Hindlimb muscle (tissue), 1 donor: ENCODE measurements at places on chromosomes 7 and 10. TPM values are rescaled to one million over a fixed set of nuclear protein-coding genes. Genes with fewer than 3 reads are reported as not detected.

- DNase-seq: no peak
Observed at GRCh38 chr7:134916171-134916883, 70.0 kb upstream of the AGBL3 start.

DNA sequence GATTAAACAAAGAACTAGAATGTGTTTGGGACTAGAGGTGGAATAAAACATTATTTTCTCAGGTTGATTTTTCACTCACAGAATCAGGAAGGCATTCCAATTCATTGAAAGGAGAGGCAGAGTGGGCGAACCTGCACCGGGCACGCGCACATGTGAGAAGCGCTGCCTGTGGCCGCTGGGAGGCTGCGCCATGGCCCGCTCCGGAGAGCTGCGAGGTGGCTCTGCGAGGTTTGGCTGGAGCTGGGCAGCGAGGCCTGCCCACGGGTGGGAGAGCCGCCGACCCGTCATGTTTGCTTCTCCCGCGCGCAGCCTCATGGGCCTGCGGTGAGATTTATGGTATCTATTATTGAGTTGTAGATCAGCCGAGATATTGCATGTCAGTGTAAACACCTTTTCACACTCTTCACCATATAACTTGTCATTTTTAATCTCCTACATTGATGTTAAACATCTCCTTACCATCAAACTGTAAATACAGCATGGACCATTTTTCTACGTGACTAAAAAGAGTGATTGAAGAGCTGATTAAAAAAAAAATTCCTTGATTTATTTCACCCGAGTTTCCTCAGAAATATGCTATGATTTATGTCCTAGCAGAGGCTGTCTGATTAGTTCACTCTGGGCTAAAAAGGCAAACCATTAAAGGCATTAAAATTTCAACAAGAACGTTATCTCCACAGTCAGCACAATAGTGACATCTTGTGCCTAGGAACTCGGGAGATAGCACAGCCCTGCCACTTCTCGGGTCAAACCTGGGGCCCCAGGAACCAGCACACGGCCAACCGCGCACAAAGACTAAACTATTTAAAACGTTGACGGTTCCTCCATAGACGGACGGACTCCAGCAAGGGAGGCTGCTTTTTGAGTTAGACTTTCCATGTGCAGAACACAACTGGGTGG is 96.6 kb upstream of the RNF32 start:
- no peak for DNase-seq

- DNase-seq: no peak
Observed at GRCh38 chr10:79244841-79245504, 102.3 kb upstream of the PPIF start.

DNA sequence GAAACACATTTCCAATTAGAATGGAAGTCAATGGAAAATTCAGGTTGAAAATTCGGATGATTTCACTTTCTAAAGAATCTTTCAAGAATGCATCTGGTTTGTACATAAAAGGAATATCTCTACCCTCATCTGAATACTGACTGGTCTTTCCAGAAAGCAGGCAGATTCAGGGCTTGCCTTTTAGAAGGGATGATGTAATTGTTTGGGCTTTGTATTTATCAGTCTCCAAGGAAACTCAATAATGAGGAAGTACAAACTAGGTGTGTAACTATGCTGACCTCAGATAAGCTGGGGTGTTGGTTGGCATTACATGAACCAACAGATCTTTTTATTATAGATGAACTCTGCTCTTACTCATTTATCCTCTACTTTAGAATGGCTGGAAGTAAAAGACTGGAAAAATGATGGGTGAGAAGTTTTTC is 24.1 kb downstream of the PDLIM1 start:
- no peak for DNase-seq

DNA sequence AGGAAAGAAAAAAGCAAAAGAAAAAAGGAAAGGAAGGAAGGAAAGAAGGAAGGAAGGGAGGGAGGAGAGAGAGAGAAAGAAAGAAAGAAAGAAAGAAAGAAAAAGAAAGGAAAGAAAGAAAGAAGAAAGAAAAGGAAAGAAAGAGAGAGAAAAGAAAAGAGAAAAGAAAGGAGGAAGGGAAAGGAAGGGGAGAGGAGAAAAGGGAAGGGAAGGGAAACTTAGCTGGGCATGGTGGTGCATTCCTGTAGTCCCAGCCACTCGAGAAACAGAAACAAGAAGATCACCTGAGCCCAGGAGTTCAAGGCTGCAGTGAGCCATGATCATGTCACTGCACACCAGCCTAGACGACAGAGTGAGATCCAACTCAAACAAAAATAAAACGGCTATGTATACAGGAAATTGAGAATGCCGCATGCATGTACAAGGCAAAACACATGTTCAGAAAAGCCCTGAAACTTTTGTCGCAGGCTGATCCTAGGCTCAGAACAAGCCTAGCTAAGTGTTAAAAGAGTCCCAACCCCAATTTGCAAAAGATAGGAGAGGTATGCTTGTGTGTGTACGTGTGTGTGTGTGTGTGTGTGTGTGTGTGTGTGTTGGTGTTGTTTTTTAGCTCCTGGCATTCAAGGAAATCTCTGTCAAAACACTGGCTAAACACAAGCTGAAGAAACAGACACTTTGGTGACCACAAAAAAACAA is 6.6 kb upstream of the NPC1L1 start:
- no peak for DNase-seq

CDHR3 gene
- 14.9 TPM for polyA plus RNA-seq

GRCh38 chr7:95687759-95688343 is 84.5 kb upstream of the DYNC1I1 start:
- peak; percentile 15 for DNase-seq

PAX4 gene
- polyA plus RNA-seq: not detected

ZNF467 gene
- polyA plus RNA-seq: 9.1 TPM

DNA sequence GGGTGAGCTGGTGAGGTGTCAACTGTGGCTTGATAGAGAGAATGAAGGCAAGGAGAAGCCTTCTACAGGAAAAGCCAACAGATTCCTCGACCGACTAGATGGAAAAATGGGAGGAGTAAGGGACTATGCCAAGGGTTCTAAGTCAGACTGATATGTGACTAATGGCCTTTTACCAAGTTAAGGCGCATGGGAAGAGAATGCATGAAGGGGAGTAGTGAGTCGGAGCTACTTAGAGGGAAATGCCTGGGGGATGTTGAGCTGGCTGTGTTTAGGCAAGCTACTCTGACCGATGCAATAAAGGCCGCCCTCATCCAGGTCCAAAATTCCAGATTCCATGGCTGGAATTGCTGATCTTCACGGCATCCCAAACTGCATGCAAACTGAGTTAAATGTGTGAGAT is 48.2 kb downstream of the APBB1IP start:
- DNase-seq: peak; percentile 42

DNA sequence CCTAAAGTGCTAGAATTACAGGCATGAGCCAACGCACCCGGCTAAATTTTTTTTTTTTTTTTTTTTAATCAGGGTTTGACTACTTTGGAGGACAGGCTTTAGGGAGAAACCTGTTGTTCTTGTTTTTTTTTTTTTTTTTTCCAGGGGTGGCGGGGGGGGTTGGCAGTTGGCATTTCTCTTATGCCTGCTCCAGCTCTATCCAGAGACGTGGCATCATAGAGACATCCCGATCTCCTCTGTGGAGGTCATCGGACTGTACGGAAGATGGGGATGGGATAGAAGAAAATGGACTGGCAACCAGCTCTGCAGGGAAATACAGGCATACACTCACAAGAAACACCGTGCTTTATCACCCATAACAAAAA is 130.8 kb downstream of the PRPF18 start:
- DNase-seq: no peak

GRCh38 chr10:19595212-19595845 is 220.9 kb upstream of the PLXDC2 start:
- no peak for DNase-seq

DNA sequence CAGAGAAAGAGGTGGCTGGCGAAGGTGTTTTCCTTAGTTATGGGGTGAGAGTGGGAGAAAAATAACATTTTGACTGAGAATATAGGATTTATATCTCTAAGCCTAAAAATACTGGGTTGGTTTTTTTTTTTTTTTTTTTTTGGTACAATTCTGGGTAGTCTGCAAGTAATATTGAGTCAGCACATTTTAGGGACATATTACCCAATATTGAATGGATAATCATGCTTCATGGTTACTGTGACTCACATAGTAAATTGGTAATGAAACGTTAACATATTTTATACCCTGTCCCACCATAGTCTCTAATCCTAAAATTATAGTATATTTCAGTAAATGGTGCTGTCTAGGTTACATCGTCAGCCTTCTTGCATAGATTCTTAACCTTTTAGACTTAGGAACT is 91.4 kb downstream of the TPST1 start:
- no peak for DNase-seq

- DNase-seq: no peak
Observed at GRCh38 chr10:47190301-47190700, 109.7 kb upstream of the GDF10 start.

DNA sequence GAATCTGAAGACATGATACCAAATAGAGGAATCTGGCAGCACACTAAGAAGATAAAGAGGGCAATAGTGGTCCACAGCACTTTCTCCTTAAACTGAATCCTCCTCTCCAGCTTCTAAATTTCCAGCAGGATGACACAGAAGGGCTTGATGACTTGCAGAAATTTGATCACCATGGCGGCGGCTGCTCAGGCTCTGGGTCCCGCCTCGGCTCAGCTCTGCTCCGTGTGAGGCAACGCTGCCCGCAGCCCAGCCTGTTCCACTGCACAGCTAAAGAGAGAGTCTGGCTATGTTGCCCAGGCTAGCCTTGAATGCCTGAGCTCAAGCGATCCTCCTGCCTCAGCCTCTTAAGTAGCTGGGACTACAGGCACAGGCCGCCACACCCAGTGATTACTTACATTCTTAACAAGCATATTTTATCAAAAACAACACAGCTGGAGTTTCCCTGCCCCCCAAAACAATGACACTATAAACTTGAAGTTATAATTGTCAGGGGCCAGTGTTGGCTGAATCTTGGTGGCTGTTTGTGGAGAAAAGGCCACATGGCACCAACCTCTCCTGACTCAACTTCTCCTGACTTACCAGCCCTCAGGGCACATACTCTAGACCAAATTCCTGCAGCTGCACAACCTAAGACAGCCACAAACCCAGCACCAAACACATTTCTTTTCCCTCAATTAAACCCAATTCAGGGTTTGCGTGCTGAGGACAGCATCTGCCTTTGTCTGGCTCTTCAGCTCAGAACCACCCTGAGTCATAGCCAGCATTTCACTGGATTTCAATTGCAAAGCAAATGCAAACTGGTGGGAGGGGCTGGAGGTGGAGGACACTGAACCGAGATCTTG is 11.6 kb upstream of the TNPO3 start:
- no peak for DNase-seq

- DNase-seq: no peak
Observed at GRCh38 chr10:69659241-69660038, 29.4 kb downstream of the FAM241B start.

ZNF438 gene
- 15.5 TPM for polyA plus RNA-seq

GRID2IP gene
- polyA plus RNA-seq: 0.18 TPM

GRCh38 chr10:101041252-101041761 is 10.3 kb downstream of the SFXN3 start:
- peak; percentile 86 for DNase-seq

DNA sequence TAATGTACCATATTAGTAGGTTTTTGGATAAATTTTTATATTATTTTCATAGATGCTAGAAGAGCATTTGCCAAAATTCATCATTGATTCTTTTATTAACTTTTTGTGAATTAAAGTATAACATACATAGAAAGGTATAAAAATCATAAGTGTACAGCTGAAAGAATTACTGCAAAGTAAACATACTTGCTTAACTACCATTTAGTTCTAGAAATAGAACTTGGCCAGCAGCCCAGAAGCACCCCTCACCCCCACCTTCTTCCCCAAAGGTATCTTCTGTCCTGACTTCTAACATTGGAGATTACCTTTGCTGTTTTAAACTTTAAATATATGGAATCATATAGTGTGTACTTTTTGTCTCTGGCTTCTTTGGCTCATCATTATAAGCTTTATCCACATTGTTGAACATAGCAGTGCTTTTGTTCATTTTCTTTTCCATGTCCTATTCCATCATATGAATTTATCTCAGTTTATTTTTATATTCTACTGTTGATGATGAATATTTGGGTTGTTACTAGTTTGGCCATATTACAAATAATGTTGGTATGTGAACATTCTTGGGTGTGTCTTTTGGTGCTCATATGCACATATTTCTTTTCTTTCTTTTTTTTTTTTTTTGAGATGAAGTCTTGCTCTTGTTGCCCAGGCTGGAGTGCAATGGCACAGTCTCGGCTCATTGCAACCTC is 142.8 kb downstream of the ADK start:
- DNase-seq: no peak

DNA sequence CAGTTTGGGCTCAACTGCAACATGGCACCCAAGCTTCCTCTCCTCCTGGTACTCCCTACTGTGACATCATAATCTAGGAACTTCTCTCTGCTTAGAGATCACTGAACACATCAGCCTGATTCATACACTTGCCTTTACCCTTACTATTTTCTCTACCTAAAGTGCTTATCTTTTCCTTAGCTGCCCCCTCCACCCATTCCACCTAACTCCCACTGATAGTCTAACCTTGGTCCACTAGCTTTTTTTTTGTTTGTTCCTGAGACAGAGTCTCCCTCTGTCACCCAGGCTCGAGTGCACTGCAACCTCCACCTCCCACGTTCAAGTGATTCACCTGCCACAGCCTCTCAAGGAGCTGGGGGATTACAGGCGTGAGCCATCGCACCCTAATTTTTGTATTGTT is 15.9 kb downstream of the CUL2 start:
- DNase-seq: no peak

GRCh38 chr10:17644485-17644943 is 563 bp downstream of the STAM start:
- no peak for DNase-seq

- DNase-seq: peak; percentile 18
Observed at GRCh38 chr7:148697256-148698006, 1.3 kb upstream of the CUL1 start.

- no peak for DNase-seq
Observed at GRCh38 chr10:128040096-128040495, 86.1 kb downstream of the MKI67 start.

GRCh38 chr10:86024281-86025041 is 342.1 kb downstream of the GRID1 start:
- no peak for DNase-seq

- DNase-seq: no peak
Observed at GRCh38 chr7:143460271-143460979, 17.2 kb downstream of the TAS2R60 start.

MUC3A gene
- 0.10 TPM for polyA plus RNA-seq

GPR146 gene
- polyA plus RNA-seq: 6.2 TPM

DNA sequence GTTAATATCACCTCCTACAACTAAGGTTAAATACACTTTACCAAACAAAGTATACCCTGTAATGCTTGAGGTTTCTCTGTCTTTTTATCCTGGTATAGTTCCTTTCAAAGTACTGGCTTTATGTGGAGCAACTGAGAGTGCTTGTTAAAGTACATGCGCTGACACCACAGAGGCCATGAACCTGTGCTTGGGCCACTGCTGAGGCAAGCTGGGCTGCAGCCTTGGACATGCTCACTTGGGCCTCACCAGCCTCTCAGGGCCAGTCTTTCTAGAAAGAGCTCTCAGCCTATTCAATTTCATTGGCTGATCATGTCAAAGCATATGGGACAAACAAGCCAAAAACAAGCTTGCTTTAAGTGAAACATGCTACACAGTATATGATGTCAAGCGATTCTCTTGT is 126.1 kb upstream of the DNAJB12 start:
- no peak for DNase-seq

GRCh38 chr7:121945066-121945465 is 72.1 kb downstream of the PTPRZ1 start:
- DNase-seq: no peak

ANKMY2 gene
- polyA plus RNA-seq: 22.8 TPM
